ENCODE measurements at places on chromosomes 5 and 9.
A peak's percentile ranks its signal among the peaks of the same experiment; 100 is the strongest.

DNA sequence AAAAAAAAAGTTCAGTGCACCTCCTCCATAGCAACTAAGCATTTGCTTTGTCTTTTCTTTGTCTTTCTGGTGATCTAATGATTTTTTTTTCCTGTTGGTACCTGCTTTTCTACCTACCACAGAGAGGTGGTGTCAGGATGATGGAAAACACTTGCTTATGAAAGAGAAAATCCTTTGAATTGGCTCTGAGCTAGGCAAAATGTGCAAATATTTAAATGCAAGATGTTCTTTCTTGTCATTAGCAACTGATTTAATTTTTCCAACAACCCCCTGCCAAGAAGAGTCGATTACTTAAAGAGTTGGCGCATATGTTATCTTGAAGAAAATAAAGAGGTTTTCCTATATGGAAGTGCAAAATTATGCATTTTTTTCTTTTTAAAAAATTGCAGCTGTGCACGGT lies 37.7 kb downstream of the TNC start:
- no peak for DNase-seq

DNA sequence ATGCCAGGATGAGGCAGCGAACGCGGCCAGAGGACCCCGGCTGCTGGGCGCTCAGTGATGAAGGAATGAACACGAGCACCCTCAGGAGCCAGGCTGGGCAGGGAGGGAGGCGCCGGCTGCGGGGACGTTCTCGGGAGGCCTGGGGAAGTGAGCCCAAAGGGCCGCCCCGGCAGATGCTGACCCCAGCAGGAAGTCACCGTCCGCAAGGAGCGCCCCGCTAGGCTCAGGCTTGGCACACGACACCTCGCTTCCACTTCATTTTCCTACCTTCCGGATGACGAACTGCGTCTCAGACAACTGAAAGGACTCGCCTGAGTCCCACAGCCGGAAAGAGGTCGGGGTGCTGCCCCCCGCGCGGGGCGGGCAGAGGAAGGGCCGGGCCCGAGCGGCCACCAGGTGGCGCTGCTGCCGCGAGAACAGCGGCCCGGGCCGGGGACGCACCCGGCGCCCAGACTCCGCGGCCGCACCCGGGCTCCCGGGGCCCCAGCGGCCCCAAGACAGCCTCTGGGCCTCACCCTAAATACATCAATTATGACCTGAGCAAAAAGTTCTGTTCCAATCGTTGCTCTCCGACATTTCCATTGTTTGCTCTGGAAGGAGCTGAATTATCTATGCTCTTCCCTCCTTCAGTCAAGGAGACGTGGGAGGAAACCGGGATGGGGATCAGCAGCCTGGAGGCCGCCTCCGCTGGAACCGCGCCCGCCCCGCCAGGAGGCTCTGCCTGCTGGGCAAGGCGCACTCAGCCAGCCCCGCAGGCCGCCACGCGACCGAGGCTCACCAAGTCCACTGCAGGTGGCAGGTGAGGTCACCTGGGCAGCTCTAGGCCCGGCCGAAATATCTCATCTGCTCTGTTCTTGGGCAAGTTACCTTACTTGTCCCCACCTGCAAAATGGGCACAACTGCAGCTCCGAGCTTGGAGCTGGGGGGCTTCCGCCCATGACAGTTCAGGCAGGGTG lies 107.0 kb downstream of the ZNF354C start:
- DNase-seq, result peak; percentile 59

DNA sequence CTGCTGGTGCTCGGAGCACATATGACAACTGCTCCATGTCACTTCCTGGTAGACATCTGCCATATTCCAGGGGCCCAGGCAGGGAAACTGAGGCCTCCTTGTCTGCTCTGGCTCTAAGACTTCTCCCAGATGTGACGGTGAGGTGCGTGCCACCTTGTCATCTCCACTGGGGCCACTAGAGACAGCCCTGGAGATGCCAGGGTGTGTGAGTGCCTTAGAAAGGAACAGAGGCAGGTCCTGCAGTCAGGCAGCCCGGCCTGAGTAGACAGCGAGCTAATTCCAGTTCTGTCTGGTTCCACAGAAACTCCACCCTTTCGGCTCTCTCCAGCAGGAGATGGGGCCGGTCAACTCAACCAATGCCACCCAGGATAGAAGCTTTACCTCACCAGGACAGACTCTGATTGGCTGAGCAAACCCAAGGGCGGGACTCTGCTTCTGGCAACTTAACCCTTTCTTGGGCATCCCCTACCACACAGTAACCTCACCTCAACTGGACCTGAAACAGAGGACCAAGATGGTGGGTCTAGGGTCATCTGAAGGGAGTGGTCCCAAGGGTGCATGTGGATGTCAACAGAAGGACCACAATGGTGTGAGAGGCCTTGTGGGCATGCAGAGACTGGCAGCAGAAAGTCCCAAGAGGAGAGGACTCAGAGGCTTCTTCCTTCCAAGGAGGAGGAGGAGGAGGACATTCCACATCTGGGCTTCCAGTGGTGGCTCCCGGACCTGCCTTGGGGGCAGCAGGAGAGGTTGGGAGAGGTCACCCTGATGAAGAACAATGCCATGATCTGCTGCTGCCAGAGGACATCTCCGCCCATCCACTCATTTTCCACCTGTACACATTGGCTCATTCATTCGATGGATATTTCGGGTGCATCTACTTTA lies 77.7 kb downstream of the RGS3 start:
- DNase-seq, result no peak

GRCh38 chr5:80174790-80175189 lies 81.1 kb downstream of the SERINC5 start:
- DNase-seq, result no peak

DNA sequence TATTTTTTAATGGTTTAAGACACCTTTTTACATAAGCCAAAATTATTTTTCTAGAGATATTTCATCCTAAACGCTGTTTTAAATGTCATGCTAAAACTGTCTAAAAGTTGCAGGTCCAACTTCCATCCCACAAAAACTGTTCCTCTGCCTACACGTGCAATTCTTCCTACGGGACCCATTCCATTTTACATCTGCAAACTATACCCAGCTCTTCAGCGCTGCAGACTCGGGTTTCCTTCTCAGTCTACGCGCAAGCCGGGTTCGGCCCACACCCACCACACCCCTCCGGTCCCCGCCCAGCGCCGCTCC lies 8.7 kb downstream of the RANBP6 start:
- DNase-seq, result no peak

GRCh38 chr9:69931340-69931739 lies 110.7 kb downstream of the CFAP95 start:
- DNase-seq, result no peak

DNA sequence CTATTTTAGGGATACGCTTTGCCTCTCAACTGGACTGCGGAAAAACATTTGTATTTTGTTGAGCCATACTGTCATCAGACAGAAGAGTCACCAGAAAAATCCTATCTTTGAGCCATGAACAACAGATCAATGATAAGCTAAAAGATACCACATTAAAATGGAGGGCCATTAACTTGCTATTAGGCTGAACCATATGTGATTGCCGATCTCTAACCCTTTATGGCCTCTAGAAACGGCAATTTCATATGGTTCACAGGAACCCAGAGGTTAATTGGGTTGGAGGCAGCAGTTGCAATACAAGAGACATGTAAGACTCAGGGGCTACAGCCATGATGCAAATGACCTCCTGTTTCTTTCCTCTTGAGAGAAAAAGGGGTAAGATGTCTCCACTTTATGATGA lies 69.8 kb downstream of the MYO10 start:
- DNase-seq, result no peak

DNA sequence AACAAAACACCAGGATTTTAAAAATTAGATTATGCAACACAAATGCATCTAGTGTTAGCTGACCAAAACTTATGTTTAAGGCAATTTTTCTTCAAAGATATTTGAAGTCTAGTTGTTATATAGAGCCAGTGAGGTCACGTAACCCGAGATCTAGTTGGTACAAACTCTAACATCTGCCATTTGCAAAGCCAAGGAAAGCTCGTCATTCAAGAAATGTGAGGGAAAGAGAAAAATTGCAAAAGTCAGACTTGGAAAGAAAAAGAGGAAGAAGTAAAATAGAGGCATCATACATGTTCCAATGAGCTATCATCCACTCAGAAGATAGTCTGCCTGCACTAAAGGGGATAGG lies 293.4 kb upstream of the PUM3 start:
- DNase-seq, result no peak

DNA sequence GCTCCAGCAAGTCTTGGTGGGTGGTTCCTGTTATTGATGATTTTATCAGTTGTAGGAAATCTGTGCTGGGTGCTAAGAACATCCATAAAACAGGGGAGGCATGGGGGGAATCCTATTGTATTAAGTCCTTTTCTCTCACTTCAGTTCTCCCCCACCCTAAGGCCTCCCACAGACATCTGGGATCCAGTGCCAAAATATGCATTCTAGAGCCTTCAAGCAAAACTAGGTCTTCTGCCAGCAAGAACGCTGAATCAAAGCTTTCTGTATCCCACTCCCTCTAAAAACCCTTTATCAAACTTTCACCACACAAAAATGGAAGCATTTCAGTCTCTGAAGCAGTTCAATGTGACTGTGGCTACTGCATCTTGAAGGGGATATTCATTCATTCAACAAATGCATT lies 281.9 kb downstream of the GAS1 start:
- no peak for DNase-seq

- no peak for DNase-seq
These were observed 20.6 kb downstream of the NSD1 start for GRCh38 chr5:177154003-177154643.

- DNase-seq, result no peak
These were observed 739 bp downstream of the CARD9 start for GRCh38 chr9:136372561-136373299.

DNA sequence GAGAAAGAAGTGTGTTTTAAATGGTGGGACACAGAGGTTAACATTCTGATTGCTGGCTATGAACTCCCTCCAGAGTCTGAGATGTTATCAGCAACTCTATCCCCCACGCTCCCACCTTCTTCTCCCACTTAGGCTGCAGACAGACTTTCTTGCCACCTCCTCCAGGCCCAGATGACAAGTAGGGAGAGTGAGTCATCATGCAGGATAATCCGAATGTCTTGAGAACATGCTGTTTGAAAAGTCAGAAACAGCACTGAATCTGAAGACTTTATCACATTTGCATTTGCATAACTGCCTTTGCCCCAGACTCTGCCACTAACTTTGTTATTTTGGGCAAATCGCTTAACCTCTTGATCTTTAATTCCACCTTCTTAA lies 139.8 kb downstream of the ESM1 start:
- no peak for DNase-seq

- DNase-seq, result no peak
These were observed 24.7 kb upstream of the NR3C1 start for GRCh38 chr5:143428155-143428554.

DNA sequence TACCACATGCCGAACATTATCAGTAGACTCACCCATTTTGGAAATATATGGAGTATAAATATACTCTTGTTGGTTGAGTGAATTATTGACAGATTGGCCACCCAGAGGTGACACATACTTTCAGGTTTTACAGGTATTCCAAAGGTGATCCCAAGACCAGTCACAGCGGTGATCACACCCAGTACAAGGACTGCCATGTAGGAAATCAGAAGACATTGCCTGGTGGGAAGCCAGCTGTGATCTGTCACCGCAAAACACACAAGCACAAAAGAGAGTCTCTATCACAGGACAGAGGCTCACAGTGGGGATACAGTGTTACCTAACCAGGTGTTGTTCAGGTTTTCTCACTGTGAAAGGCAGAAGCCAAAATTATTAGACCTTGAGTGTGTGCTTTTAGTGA lies 15.8 kb downstream of the BTF3 start:
- no peak for DNase-seq

- DNase-seq, result no peak
These were observed 84.9 kb upstream of the BASP1 start for GRCh38 chr5:17132444-17133083.

DNA sequence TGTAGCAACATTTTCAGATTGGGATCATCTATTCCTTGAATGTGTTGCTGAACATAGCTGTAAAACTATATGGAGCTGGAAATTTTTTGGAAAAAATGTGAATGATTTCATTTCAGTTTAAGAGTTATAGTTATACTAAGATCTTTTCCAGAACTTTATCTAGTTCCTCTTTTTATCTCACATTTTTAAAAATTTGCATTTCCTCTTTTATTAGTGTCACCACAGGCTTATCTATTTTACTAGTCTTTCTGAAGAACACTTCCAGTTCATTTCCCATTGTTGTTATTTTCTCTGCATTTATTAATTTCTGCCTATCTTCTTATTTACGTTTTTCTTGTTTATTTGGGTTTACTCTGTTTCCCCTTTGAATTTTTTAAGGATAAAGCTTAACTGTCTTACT lies 46.0 kb upstream of the FSTL4 start:
- no peak for DNase-seq
